ENCODE measurements at places on chromosomes 11 and 22. TPM values are rescaled to one million over a fixed set of nuclear protein-coding genes. Genes with fewer than 3 reads are reported as not detected.

GRCh38 chr11:6618117-6619003 is 862 bp downstream of the TPP1 start:
- peak; percentile 79 for DNase-seq

DNA sequence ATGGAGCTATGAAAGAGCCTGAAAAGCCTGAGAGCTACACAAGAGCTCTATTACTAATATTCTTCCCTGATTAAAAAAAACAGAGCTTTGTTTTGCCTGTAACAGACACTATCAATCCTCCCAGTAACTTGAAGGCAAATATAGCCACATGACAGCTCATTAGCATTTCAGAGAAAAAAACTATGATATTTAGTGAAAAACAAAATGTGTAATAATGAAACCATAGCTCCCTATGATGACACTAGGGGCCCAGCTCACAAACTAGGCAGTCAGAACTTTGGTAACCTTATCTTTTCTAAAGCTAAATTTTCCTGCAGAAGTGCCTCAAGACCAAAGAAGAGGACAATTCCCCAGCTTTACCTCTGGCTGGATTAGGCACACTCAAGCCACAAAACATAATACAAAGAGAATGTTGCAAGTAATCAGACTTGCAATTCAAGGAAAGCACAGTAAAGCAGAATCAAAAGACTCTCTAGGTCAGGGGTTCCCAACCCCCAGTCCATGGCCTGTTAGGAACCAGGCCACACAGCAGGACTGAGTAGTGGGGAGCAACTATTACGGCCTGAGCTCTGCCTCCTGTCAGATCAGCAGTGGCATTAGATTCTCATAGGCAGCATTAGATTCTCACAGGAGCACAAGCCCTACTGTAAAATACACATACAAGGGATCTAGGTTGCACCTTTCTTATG is 53.3 kb downstream of the MRTFA start:
- no peak for DNase-seq

OR51B5 gene
- 31.4 TPM for total RNA-seq

DNA sequence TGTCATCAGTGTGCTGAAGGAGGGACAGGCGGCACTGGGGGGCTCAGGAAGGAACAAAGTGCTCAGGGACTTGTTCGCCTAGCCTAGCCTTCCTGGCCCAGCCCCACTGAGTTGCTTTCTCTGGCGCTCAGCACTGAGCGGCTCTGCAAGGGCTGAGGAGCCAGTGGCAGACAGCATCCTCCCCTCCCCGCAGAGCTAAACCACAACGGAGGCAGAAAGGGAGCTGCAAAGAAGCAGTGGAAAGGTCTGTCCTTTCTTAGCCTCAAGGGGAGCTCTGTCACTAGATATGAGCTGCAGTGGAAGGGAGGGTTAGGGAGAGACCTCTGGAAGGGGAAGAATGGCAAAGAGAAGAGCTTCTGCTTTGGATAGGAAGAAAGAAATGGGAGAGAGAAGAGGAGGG is 89.7 kb upstream of the PHOX2A start:
- DNase-seq: no peak

TCIRG1 gene
- total RNA-seq: 13.1 TPM

CRYAB gene
- total RNA-seq: not detected

GRCh38 chr11:115168229-115168671 is 336.0 kb downstream of the CADM1 start:
- DNase-seq: no peak

DNA sequence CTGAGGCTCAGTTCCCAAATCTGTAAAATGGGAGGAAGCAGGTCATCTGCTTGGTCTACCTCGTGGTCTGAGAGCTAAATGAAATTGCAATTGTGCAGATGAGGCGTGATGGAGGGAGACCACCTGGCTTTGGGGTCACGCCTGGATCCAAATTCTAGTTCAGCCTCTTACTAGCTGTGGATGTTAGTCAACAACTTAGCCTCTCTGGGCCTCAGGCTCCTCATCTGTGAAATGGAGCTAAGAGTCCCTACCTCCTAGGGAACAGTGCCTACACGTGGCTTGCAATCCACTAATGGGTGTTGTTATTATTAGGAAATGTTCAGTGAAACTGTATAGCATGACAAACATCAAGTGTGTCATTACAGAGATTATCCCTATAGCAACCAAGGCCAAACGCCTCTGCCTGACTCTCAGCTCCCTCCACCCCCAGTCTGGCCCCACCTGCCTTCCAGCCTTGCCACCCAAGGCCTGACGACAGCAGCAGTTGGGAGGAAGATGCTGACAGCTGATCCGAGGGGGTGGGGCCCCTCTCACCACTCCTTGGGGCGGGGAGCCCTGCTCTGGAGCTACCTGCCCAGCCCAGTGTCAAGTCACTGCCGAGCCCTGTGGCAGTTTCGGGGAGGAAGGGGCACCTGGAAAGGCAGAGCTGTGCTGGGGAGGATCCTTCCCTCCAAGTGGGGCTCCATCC is 1.7 kb upstream of the RHOD start:
- DNase-seq: peak; percentile 91

TPBGL gene
- total RNA-seq: not detected

DNA sequence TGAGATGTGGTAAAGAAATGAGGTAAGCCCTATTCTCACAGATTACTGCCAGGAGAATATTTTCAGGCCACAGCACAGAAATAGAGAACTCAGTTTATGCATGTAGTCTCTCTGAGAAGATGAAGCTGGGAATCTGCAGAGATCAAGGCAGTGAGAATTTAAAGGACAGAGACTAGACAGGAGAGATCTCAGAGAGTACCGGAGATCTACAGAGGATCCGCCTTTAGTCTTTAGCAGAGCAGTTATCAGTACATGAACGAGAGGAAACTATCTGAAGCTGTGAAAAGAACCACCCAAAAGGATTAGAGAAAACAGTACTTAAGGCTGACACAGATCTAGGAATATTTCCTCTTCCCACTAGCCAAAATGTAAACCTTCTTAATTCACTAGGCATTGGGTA is 101.5 kb downstream of the DLG2 start:
- DNase-seq: no peak

DNA sequence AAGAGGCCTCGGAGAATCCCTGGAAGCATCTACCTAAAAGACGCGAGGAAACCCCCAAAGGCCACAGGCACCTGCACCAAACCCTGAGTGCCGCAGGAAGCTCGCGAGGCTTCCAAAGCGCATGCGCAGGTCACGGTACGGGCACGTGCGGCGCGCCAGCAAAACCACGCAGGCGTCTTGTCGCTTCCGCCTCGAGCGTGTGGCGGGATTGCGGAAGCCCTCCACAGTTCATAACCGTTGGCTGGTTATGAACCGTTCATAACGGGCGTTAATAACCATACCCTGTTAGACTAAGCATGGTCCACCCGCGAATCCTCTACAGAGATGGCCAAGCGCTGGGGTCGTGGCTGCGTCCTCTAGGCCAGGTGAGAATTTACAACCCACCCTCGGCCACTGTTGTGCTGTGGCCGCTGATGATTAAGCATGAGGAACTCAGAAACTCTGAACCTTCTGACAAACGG is 46.4 kb downstream of the MORC2 start:
- no peak for DNase-seq

SYCE3 gene
- total RNA-seq: not detected

GRCh38 chr11:33309118-33309517 is 51.9 kb downstream of the HIPK3 start:
- no peak for DNase-seq

- DNase-seq: peak; percentile 71
These were observed 1.6 kb upstream of the PHLDA2 start for GRCh38 chr11:2930704-2931419.

GRCh38 chr22:37432708-37433054 is 5.4 kb upstream of the ELFN2 start:
- no peak for DNase-seq

- peak; percentile 84 for DNase-seq
These were observed 12.7 kb downstream of the MYO18B start for GRCh38 chr22:25754527-25755202.

DNA sequence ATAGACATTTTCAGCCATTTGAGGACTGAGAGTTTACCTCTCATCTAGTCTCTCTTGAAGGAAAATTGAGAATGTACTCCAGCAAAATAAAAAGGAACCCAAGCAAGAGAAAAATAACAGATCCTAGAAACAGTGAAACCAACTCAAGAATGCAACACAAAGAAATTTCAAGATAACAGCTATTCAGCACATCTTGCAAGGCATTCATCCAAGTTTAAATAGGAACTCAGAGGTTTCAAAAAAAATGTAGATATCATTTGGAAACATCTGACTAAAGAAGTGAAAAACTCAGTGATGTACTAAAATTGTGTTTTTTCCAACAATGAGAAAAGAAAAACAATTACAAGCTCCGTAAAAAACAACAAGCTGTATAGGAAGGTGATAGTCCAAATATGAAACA is 76.4 kb downstream of the TMEM135 start:
- no peak for DNase-seq

- peak; percentile 61 for DNase-seq
These were observed 92.3 kb upstream of the TEAD1 start for GRCh38 chr11:12581923-12582322.

DNA sequence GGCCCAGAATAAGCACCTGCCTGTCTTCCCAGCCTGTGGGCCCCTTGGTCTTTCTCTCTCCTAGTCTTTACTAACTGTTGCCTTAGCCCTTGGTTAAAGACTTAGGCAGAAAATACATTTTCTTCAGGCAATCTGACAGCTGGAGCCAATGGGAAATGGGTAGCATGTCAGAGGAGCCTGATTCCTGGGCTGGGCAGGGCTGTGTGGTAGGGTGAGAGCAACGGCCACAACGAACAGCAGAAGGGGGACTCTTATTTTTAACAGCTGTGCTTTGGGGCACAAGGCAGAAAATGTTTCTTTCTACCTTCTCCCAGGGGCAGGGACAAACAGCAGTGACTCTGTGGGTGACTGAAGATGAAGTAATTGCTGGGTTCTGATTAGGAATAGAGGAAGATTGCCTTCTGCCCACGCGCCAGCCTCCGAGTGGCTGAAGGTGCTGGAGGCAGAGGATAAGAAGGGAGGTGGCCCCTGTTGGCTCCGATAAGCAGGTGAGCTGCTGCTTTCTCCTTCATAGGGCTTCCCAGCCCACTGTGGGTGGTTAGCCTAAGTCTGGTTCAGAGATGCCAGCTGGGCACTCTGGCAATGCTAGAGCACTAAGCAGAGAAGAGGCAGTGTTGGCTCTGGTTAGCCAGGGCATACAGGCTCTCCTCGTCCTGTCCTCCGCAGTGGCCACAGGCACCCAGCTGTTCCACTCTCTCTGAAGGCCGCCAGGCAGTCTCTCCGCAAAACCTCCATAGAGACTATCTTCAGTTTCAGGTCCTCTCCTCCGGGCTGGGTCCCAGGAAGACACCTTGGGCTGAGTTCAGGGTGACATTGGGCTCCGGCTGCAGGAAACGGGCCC is 1.5 kb downstream of the YPEL4 start:
- DNase-seq: no peak

DNA sequence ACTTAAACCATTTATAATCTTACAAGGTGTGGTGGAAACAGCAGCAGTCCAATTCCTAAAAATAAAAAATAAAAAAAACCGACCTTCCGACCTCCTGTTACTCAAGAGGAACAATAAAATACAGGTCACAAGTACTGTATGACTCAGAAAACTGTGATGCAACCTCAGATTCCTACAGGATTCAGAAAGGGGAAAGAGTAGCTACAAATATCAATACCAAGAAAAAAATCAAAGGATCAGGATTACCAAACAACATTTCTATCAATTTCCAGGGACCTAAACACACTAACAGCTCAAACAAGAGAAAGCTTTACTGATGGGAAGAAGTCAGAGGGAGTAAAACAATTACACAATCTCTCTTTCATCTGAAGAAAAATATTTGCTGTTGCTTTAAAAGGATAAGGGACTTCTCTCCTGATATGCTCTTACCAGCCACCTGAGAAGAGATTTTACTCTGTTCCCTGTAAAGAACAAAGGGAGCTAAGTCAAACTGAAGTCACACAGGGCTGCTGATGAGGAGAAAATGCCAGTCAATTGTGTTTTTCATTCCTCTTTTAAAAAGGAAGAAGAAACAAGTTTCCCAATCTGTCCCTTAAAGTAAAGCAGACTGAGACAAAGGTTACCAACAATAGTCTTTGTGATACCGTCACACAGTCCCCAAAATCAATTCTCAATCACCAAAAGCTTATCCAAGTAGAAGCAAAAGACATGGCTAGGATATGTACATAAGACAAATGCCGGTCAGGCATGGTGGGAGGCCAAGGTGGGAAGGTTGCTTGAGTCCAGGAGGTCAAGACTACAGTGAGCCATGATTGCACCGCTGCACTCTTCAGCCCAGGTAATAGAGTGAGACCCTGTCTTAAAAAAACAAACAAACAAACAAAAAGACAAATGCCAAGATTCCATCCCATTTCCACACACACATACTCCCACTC is 39.3 kb downstream of the AMBRA1 start:
- peak; percentile 70 for DNase-seq

Data from H4 (cell line).